ENCODE measurements at places on chromosomes 16 and 17.

GRCh38 chr17:80263253-80264204 lies 2.9 kb downstream of the RNF213 start:
- DNase-seq = peak; percentile 86

DNA sequence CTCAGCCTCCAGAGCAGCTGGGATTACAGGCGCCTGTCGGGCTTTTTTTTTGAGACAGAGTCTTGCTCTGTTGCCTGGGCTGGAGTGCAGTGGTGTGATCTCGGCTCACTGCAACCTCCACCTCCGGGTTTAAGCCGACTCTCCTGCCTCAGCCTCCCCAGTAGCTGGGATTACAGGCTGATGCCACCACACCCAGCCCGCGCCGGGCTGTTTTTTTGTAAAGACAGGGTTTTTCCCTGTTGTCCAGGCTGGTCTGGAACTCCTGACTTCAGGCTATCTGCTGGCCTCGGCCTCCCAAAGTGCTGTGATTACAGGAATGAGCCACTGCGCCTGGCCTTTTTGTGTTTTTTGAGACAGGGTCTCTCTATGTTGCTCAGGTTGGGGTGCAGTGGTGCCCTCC lies 27.4 kb upstream of the SPNS3 start:
- no peak for DNase-seq

DNA sequence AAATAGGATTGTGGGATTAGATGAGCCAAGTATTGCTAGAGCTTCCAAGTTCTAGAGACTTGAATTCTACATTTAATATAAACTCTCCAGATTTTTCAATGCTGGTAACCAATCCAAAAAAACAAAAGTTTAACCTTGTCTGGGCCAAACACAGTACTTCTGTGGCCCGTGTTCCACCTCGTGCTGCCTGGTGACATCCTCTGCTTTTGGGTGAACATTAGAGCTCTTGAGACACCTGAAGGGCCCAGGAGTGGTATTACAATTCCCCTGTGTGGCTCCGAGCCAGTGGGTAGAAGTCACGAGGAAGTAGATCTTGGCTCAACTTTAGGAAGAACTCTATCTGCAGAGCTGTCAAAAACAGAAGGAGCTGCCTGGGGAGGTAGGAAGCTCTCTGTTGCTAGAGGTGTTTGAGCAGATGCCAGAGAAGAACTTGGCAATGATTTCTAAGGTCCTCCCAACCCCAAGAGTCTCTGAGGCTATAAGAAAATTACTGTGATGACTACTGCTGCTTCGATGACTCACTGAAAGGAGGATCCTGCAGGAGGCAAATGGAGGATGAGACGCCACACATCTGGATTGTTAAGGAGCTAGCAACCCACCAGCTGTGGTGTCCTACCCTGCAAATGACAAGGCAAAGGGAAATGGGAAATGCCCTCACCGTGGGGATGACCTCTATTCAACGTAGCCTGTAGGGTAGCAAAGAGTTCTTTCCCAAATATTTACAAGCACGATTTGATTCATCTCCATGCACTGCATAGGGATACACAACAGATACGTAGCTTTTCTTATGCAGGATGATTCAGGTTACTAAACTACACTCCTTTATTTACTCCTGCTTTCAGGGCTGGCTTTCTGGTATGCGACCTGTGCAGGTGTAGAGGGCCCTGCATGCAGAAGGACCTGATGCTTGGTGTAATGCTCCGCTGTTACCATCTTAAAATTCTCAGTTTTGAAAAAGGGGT lies 45.8 kb upstream of the GAS7 start:
- DNase-seq = no peak

DNA sequence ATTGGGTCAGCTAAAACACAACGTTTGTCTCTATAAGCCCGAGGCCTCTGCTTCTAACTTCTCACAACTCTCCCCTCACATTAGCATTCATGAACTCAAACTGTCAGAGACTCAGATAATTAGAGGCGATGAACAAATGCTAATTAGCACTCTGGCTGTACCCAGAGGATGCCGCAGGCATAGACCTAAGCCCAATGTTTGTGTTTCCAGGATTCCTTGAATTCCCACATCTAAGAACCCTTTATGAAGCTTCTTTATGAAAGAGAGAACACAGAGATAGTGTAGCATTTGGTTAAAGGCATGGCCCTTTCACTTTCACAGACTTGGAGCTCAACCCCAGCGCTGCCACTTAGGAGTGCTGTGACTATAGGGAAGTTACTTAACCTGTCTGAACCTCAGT lies 512.2 kb downstream of the GRIN2A start:
- DNase-seq = no peak

GRCh38 chr17:55845385-55845784 lies 94.5 kb downstream of the PCTP start:
- no peak for DNase-seq

DNA sequence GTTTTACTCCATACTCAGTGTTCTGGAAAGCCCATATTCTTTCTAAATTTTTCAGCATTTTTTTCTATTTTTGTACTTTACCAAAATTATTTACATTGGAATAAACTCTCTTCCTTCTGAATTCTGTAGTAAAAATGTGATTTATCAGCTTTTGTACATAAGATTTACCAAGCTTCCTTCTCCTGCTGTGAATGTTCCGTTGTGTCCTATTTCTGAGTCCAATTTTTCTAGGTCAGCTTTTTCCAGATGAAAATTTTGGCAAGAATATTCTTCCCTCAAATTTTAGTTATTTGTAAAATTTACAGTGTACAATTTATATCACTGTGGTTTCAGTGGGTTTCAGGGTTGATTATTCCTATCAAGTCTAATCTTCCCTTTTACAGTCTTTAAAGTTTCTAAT lies 27.5 kb downstream of the ASPA start:
- DNase-seq = no peak

Data from stimulated activated CD4-positive, alpha-beta T cell treated with anti-CD3 and anti-CD28 coated beads, TNF-alpha, amount 100 ng/mL, for 48 hours (primary cell).